Naive thymus-derived CD8-positive, alpha-beta T cell (primary cell): ENCODE measurements at places on chromosomes 16 and 17.

DNA sequence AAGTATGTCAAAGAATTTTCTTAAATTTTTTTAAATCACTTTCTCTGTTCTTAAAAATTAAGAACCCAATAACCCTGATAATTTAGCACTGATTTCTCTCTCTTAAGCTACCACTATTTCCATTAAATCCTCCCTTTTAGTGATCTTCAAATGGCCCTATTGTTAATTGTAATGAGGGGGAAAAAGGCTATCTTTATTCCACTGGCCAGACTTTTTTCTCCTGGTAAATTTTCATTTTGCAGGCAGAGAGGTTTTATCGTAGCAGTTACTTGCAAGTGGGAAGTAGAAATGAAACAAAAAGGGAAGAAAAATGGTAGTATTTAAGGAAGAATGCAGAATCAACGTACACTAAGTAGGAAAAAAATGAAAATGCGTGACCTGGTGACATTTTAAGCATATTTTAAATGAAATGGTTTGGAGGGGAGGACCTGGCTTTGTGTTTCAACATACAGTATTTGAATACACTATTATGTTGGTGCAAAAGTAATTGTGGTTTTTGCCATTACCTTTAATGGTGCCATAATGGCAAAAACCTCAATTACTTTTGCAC lies 224.9 kb downstream of the TANC2 start:
- H3K4me1 ChIP-seq: peaks cover 24% of the 10 kb centered on the region
- no peak overlapping the region for H3K4me3 ChIP-seq
- peaks cover 11% of the 10 kb centered on the region for H3K36me3 ChIP-seq
- H3K27me3 ChIP-seq: no peaks in the 10 kb centered on the region
- H3K27ac ChIP-seq: no peak overlapping the region
- no peak for DNase-seq

- no peaks in the 10 kb centered on the region for H3K4me1 ChIP-seq
- no peak for DNase-seq
- H3K4me3 ChIP-seq: no peak overlapping the region
- no peaks in the 10 kb centered on the region for H3K27me3 ChIP-seq
Measured at GRCh38 chr17:7147772-7148171, 31.4 kb downstream of the ASGR1 start.

DNA sequence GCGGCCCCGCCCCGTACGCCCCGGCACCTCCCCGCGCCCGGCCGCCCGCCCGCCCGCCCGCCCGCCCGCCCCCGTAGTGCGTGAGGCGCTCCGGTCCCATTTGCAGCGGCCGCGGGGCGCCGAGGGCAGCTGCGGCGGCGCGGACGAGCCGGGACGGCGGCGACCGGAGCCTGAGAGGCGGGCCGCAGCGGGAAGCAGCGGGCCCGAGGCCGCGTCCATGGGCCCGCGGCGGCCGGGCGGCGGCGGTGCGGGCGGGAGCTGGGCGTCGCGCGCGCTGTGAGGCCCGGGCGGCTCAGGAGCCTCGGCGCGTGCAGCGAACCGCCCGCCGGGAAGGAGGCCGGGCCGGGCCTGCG lies at the start of gene MPRIP:
Gene MPRIP, plus strand, starts transcription at position 74 of the 353 bp plus-strand sequence. CDS start 392 bp downstream, outside the sequence.
- H3K27me3 ChIP-seq: no peaks in the 10 kb centered on the region
- H3K4me1 ChIP-seq: peaks cover 50% of the 10 kb centered on the region

GRCh38 chr16:1745900-1746692 lies 25.2 kb downstream of the NME3 start:
- H3K4me1 ChIP-seq: no peaks in the 10 kb centered on the region
- H3K36me3 ChIP-seq: peaks cover 44% of the 10 kb centered on the region
- H3K27ac ChIP-seq: no peak overlapping the region
- no peak for DNase-seq
- H3K4me3 ChIP-seq: no peak overlapping the region

GRCh38 chr17:19705771-19706770 lies 10.3 kb downstream of the SLC47A2 start:
- H3K36me3 ChIP-seq: no peaks in the 10 kb centered on the region
- DNase-seq: no peak
- H3K27me3 ChIP-seq: no peaks in the 10 kb centered on the region
